Hematopoietic multipotent progenitor cell treated with erythropoietin and hydrocortisone succinate and interleukin-3 and kit ligand, for 6 days (in vitro differentiated cells): ENCODE measurements at places on chromosomes 5 and 9.

GRCh38 chr5:87361536-87362213, 51.1 kb downstream of the CCNH start:
- peak; percentile 27 for DNase-seq

- peak; percentile 15 for DNase-seq
Observed at GRCh38 chr9:122929796-122930354, 1.4 kb downstream of the ZBTB26 start.

GRCh38 chr9:127965953-127966352, 14.8 kb downstream of the EEIG1 start:
- DNase-seq = no peak

GRCh38 chr9:89225991-89226471, 47.4 kb upstream of the SHC3 start:
- DNase-seq = peak; percentile 6

- DNase-seq = peak; percentile 12
Observed at GRCh38 chr9:2053883-2054845, 39.0 kb downstream of the SMARCA2 start.

DNA sequence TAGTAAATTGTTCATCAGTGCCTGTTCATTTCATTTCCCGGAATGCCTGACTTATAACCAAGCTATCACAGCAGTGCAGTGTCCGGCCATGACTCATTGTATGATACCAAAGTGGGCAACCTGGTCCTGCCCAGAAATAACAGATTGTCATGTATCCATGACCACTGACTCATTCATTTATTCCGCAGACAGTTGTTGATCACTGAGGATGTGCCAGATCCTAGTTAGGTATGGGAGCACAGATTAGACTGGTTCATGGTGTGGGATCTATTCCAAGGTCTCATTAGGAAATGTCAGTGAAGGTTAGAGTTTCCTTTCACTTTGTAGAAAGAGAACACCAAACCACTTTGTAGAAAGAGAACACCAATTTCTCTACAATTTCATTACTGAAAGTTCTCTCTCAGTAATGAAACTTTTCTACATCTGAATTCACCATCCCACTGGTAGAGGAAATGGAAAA, 8.7 kb downstream of the NREP start:
- peak; percentile 8 for DNase-seq

DNA sequence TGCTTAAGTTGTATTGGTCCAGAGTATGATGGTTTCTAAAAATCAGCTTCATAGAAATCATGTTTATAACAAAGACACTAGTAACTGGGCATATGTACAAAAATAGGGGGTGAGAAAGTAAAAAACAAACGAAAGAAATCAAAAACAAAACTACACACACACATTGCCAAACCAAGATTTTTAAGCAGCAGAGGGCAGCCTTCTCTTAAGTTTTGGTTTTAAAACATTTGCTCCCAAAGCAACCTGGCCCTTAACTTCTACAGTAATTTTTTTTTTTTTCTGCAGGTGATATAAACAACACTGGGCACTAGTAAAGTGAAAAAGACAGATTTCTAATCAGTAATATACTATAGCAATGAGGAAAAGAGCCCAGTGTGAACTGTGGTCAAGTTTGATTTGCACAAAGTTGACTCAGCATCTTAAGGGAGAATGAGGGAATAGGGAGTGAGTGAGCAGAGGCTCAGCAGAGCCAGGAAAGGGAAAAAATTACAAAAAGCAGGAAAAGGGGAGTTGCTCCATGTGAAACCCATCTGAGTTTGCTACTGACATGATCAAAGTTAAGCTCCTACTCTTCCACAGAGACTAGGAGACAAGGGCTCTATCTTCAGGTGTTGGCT, 13.4 kb upstream of the GAPT start:
- DNase-seq = peak; percentile 43

DNA sequence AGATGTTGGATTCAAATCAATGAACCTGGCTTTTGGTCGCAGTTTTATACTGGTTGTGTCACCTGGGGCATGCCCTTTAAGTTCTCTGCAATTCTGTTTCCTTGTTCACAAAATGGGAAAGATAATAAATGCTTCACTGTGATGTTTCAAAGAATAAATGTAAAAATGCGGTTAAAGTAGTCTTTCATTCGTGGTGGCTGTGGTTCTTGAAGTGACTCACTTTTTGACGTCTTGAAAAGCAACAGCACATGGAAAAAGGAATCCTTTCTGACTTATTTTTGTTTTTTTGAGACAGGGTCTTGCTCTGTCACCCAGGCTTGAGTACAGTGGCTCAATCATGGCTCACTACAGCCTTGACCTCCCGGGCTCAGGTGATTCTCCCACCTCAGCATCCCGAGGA, 88.4 kb upstream of the SLIT3 start:
- DNase-seq = no peak

DNA sequence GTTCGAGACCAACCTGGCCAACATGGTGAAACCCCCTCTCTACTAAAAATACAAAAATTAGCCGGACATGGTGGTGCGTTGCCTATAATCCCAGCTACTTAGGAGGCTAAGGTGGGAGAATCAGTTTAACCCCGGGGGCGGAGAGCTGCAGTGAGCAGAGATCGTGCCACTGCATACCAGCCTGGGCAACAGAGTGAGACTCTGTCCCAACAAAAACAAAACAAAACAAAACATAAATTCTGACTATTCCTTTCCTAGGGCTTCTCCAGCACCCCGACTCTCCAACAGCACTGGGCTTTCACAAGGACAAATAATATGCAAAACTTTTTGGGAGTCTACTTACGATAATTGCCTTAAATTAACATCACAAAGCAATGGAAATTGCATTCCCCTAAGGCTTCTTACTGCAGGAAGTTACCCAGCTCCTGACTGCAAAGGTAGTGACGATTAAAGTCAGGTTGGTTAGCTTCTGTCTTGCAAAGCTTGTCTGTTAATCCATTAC, 15.9 kb upstream of the CDKN2AIPNL start:
- DNase-seq = no peak

- no peak for DNase-seq
Observed at GRCh38 chr5:164627021-164627420, 1121.6 kb downstream of the MAT2B start.

- no peak for DNase-seq
Observed at GRCh38 chr9:31467075-31467474, 917.4 kb upstream of the ACO1 start.

GRCh38 chr9:98217255-98217654, 24.8 kb upstream of the CORO2A start:
- DNase-seq = no peak

GRCh38 chr5:35035271-35035670, 12.5 kb downstream of the AGXT2 start:
- DNase-seq = no peak

DNA sequence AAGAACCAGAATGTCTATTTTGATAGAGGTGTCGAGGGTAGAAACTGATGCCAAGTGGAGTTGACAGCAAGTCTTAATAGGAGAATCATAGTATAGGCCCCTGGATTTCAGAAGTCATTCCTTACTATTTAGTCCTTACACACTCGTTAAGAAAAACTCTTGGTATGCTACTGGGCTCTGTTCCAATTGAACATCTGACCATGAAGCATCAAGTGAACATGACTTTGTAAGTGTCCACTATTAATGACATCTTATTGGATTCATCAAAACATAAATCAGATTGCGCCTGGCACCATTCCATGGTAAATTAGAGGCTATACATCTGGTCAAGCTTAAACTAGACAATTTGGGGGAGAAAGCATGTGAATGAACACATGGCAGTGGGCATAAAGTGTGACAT, 1056.5 kb upstream of the EDIL3 start:
- DNase-seq = no peak

GRCh38 chr5:172485511-172486202, 31.3 kb upstream of the SH3PXD2B start:
- no peak for DNase-seq
